ENCODE measurements at places on chromosomes 4 and X.

- no peak for DNase-seq
Observed at GRCh38 chrX:99973572-99974226, 436.4 kb downstream of the PCDH19 start.

DNA sequence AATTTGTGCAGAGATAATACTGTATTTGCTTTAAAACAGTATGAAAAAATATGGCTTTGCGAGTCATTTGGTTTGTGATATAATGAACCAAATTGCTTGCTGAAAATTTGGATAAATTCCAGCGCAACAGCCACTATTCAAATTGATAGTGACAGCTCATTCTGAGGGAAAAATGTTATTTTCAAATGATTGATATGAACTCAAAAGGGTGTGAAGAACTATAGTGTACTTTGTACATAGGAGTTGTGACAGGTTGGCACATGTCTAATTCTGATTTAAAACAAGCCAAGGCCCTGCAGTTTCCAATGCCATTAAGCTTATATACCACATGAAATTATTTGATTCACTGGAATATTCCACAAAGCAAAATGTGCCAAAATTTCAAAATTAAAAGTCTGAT, 1628.9 kb upstream of the AGA start:
- no peak for DNase-seq

GRCh38 chr4:155353923-155354540, 22.7 kb downstream of the MAP9 start:
- DNase-seq: no peak

DNA sequence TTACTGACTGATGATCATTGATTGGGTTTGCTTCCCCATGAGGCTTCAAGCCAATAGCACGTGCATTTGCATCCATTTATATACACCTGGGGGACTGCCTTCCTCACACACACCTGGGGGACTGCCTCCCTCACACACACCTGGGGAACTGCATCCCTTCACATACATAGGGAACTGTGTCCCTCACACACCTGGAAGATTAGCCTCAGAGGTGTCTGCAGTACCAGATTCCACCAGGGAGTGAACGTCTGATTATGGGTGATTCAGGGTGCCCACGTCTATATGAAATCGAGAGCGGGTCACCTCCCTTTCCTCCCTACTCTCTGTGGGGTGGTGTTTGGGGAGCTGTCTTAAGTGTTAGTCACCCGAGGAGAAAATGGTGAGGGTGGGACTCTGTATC, 16.9 kb downstream of the CD99 start:
- DNase-seq: no peak

DNA sequence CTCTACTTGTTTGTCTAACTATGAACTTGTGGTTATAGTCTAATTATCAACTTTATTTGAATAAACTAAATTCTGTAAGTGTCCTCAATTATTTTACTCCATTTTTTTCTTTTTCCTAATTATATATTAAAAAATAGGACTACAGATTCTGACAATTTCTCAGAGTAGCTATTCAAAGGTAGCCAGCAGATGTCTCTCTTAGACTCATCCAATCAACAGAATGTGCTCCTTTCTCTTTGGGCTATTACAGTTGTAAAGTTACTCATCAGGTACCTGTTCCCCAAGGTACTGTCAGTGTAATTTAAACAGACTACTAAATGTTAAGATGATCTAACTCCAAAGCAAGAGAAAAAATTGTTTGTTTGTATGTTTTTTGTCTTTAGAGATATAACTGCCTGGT, 248.6 kb downstream of the PCDH18 start:
- DNase-seq: no peak

DNA sequence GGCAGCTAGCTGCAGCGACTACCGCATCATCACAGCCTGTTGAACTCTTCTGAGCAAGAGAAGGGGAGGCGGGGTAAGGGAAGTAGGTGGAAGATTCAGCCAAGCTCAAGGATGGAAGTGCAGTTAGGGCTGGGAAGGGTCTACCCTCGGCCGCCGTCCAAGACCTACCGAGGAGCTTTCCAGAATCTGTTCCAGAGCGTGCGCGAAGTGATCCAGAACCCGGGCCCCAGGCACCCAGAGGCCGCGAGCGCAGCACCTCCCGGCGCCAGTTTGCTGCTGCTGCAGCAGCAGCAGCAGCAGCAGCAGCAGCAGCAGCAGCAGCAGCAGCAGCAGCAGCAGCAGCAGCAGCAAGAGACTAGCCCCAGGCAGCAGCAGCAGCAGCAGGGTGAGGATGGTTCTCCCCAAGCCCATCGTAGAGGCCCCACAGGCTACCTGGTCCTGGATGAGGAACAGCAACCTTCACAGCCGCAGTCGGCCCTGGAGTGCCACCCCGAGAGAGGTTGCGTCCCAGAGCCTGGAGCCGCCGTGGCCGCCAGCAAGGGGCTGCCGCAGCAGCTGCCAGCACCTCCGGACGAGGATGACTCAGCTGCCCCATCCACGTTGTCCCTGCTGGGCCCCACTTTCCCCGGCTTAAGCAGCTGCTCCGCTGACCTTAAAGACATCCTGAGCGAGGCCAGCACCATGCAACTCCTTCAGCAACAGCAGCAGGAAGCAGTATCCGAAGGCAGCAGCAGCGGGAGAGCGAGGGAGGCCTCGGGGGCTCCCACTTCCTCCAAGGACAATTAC, 1.4 kb downstream of the AR start:
- no peak for DNase-seq

DNA sequence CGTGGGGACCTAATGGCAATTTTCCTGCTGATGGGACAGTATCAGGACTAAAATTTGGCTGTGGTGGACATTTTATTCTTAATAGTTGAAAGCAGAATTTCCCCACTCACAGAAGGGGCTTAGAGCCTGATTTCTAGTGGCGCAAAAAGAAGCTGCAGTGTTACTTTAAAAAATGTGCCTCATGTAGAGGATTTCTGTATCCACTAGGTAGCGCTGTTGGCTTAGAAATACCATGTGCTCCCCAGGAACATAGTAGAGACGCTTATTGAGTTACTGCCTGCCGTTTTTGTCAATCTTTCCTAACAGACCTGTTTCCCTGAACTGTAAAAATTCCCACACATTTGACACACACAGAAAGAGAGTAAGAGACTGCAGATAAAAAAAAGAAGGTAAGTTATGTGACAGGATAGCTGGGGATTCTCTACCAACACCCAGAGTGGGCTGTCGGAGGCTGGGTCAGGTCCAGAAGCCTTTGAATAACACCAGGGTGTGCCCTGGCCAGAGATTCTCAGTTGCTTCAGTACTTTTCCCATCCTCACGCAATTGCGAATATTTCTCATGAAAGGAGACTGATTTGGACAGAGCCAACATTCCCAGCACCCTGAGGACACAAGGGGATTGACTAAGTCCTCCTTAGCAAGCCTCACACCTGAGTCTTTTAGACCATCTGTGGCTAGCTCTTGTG, 88.4 kb downstream of the ZXDA start:
- no peak for DNase-seq

DNA sequence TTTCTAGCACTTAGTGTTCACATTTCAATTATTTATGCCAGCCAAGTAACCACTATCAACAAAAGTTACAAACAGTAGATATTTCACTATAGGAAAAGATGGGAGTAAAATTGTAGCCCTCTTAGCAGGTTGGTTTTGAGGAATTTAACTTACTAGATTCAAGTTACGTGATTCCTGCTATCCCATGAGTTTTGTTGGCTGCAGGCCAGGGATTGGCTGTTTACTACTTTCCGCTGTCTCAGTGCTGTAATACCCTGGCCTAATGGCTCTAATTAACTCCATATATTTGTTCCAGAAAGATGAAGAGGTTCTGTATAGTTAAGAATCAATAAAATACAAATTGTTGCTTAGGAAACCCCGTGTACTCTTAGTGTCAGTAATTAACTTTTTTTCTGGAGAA, 55.5 kb upstream of the MAGED1 start:
- no peak for DNase-seq

DNA sequence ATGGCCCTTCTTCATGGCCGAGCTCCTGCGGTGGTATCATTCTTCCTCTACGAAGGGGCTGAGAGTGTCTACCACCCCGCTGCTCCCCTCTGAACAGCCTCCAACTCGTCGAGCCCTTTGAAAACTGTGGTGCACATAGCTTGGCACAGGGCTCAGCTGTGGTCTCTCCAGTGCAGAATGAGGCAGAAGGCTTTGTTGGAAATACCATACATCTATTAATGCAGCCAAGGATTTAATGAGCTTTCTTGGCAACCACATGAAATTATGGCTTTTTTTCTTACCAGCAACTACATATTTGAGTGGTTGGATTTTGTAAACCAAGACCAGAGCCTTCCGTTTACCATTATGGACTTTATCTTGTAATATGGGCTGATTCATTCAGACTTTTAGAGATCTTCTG, 61.7 kb upstream of the CBR4 start:
- no peak for DNase-seq

GRCh38 chr4:141660880-141661279, 24.5 kb downstream of the IL15 start:
- DNase-seq: no peak

- no peak for DNase-seq
Observed at GRCh38 chr4:74120086-74120485, 21.1 kb upstream of the CXCL2 start.
